GM23248 (cell line): ENCODE measurements at places on chromosomes 1 and 21. TPM values are rescaled to one million over a fixed set of nuclear protein-coding genes. Genes with fewer than 3 reads are reported as not detected.
A peak's percentile ranks its signal among the peaks of the same experiment; 100 is the strongest.

- peak within 1 kb of the TSS; percentile 99 for H3K4me3 ChIP-seq
- no peaks in the 10 kb centered on the region for H3K27me3 ChIP-seq
- peaks cover 9% of the 10 kb centered on the region for H3K36me3 ChIP-seq
- peak; percentile 99 for DNase-seq
Measured at GRCh38 chr1:145927063-145927886, at the start of gene RBM8A. Gene RBM8A, minus strand, starts transcription at chr1:145927484. Its CDS starts 58 bp downstream, at chr1:145927426.

GRCh38 chr21:42670884-42671283 lies 17.5 kb downstream of the PDE9A start:
- no peaks in the 10 kb centered on the region for H3K4me1 ChIP-seq
- H3K27ac ChIP-seq, result no peak overlapping the region
- DNase-seq, result no peak
- H3K4me3 ChIP-seq, result no peak overlapping the region

DNA sequence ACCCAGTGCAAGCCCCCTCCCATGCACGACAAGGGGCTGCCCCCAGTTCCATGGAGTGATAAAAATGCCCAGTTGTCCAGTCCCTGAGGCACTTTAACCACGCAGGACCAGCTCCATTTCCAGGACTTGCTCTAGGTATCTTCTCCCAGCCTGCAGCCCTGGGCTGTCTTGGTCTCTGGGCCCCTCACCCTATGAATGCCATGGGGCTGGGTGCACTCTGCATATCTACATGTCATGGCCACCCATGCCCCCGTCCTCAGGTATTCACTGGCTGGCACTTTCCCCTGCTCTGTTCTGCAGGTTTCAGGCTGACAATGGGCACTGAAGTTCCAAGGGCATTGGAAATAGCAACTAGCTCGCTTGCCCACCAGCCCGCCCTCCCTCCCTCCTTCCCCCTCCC lies 19.6 kb upstream of the C1orf174 start:
- peaks cover 4% of the 10 kb centered on the region; the same call in 1 of the 2 replicates for H3K27me3 ChIP-seq
- H3K36me3 ChIP-seq, result no peaks in the 10 kb centered on the region
- DNase-seq, result no peak
- no peak overlapping the region for H3K4me3 ChIP-seq

DNA sequence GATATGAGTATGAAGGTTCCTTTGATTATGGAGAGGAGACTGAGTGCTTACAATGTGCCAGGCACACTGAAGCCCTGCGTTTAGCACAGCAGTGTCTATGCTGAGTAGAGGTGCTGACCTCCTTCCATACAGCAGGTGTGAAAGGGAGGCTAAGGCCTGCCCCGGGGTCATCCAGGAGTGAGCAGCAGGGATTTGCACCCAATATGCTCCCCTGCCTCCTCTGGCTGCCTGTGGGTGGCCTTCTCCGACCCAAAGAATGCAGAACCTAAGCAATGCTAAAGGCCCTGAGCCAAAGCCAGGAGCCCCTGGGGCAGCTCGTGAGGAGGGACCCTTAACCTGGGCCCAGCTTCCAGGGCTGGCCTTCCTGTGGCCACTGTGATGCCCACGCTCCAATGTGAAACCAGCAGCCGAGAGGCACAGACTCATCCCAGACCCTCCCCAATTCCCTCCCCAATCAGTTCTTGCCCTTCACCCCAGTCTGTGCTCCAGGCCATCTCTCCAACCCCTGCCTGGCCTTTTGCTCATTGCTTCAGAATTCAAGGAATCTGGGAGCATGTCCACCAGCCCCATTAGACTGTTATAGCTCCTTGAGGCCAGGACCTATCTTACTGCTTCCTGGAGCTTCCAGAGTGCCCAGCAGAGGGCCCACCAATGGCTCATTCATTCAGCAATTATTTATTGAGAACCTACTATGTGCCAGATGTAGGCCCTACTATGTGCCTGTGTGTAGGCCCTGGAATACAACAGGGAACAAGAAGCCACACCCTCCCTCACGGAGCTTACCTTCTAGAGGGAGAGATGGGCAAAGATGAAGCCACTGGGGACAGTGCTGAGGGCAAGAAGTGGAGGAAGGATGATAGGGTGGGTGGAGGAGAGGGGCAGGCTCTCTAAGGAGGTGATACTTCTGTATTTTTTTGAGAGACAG lies 53.3 kb downstream of the TAS1R2 start:
- H3K4me3 ChIP-seq, result no peak overlapping the region
- peak; percentile 36 for DNase-seq
- H3K36me3 ChIP-seq, result no peaks in the 10 kb centered on the region
- H3K4me1 ChIP-seq, result no peaks in the 10 kb centered on the region

- DNase-seq, result no peak
- no peaks in the 10 kb centered on the region for H3K36me3 ChIP-seq
- H3K27ac ChIP-seq, result no peak overlapping the region
- no peaks in the 10 kb centered on the region for H3K4me1 ChIP-seq
- H3K4me3 ChIP-seq, result no peak overlapping the region
Measured at GRCh38 chr1:210907251-210907805, 226.6 kb downstream of the KCNH1 start.

- DNase-seq, result peak; percentile 56
- no peak overlapping the region for H3K4me3 ChIP-seq
Measured at GRCh38 chr1:85496941-85497582, 32.1 kb upstream of the DDAH1 start.

DNA sequence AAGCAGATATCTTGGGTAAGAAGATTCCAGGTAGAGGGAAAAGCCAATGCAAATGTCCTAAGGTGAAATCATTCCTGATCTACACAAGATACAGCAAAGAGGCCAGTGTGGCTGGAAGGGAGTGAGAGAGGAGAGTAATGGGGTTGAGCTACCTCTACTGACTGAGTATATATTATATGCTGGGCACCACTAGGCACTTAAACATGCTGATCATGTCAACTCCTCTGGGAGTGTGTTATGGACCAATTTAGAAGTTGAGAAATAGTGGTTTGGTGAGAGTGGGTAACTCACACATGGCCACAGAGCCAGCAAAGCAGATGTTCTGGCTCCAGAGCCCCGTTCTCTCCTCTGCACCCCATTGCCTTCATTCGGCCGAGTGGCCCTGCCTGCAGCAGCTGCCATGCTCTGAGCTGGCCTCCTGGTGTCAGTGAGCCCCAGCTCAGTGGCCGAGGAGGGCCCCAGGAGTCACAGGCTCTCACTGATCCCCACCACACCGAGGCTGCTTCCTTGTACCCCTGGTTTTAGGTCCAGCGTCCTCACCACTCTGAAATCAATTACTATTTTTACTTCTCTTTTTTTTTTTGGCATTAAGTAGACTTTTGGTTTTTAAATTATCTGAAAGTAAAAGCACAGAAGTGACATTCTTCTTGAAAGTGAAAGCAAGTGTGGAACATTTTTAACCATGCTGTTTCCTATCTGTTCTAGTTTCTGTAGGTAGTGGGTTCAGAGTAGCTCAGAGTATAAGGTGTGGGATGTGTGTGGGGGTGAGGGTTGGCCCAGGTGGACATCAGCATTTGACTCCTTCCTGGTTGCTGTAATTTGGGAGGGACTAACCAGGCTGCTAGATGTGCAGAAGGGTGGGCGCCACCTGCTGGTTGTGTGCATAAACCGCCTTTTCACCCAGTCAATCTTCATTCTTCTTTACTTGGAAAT lies 45.8 kb upstream of the CRNN start:
- H3K27me3 ChIP-seq, result no peaks in the 10 kb centered on the region; the same call in 1 of the 2 replicates
- DNase-seq, result peak; percentile 85
- no peaks in the 10 kb centered on the region for H3K4me1 ChIP-seq
- H3K27ac ChIP-seq, result no peak overlapping the region
- no peaks in the 10 kb centered on the region for H3K36me3 ChIP-seq

DNA sequence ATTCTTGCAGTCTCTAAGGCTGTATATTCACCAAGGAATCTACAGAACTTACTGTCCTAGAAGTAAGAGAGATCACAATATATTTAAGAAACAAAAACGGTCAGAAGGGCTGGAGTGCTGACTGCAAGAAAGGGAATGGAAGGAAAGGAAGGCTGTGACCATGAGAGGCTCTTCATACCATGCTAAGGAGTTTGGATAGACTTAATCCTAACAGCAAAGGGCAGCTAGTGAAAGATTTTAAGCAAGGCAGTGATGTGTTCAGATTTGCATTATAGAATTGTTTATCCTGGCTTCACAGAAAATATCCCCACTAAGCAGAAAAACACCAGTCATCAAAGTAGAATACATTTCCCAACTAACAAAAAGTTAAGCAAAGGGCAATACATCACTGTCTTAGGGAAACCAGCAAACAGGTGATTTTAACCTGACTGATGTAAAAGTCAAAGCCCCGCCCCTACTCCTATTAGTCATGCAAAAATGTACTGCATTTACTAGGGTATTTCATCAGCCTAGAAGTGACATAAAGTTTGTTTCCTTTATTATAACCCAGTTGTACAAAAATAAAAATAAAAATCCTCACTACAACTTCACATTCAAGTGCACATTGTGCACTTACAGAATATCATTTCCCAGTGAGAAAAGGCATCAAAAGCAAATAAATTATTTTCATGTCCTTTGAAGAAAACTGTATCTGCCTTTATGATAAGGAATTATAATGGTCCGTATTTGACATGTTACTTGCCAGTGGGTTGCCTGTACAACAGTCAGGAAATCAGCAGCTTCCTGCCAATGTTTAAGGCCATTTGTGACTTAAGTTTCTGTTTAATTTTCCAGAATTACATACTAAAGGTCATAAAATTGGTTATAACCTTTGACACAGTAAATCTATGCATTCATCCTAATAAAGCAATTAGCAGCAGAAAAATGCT lies 17.2 kb downstream of the JAK1 start:
- DNase-seq, result peak; percentile 47
- H3K4me3 ChIP-seq, result no peak overlapping the region
- H3K27me3 ChIP-seq, result no peaks in the 10 kb centered on the region
- peak overlapping the region; percentile 42 for H3K27ac ChIP-seq

GRCh38 chr21:44399151-44399954 lies 45.9 kb downstream of the TRPM2 start:
- DNase-seq, result no peak
- H3K36me3 ChIP-seq, result no peaks in the 10 kb centered on the region
- H3K27ac ChIP-seq, result no peak overlapping the region
- H3K4me3 ChIP-seq, result no peak overlapping the region
- 0 out of 2 replicates have a peak, but pooled peaks cover 5% of the 10 kb centered on the region for H3K27me3 ChIP-seq
- no peaks in the 10 kb centered on the region for H3K4me1 ChIP-seq

DNA sequence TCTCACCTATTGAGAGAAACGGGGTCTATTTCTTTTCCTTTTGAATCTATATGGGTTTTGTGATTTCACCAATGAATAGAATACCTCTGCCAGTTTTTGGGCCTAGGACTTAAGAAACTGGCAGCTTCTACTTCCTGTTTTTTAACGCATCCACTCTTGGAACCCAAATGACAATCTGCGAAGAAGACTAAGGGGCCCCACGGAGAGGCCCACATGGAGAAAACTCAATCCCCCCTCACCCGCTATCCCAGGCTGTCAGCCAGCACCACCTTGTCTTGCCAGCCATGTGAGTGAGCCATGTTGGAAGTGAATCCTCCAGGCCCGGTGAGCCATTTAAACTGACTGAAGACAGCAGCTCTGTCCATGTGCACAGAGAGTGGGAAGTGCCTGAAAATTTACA lies 3.6 kb upstream of the HENMT1 start:
- H3K36me3 ChIP-seq, result no peaks in the 10 kb centered on the region
- H3K27me3 ChIP-seq, result no peaks in the 10 kb centered on the region
- no peak overlapping the region for H3K4me3 ChIP-seq
- peaks cover 5% of the 10 kb centered on the region; the same call in 1 of the 2 replicates for H3K4me1 ChIP-seq

DNA sequence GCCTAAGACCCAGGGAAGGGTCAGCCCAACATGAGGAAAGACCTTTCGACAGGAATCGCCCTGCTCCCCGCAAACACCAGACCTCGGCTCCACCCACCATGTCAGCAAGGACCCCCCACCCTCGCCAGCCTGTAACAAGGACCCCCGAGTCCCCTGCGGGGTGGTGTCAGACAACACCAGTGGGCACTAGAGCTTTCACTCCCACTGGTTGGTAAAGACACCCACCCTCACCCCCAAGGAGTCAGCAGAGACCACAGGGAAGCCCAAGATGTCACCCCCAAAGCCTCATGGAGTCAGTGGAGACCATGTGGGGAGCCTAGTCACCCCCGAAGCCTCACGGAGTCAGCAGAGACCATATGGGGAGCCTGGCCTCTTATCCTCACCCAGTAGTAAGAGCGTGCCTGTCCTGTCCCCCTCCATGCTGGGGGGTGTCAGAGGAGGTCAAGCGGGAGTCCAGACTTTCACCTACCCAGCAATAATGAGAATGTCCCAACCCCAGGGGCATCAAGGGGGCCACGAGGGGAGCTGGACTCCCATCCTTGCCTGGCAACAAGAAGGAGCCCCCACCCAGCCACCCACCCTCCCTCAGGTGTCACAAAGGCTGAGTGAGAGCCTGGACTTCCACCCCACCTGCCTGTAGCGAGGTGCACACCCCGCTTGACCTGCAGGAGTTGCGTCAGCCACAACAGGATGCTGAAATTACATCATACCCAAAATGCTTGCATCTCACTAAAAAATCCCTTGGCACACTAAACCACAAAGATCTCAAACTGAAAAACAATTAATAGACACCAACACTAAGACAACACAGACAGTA lies 24.8 kb downstream of the SLC19A1 start:
- H3K27me3 ChIP-seq, result no peaks in the 10 kb centered on the region
- H3K4me1 ChIP-seq, result no peaks in the 10 kb centered on the region
- no peak for DNase-seq
- peaks cover 6% of the 10 kb centered on the region; the same call in 1 of the 2 replicates for H3K36me3 ChIP-seq
- no peak overlapping the region for H3K27ac ChIP-seq

The SLAMF9 gene
- polyA plus RNA-seq, result 0.48 and 0.51 TPM in 2 replicates

The FMN2 gene
- polyA plus RNA-seq, result 72.8 and 78.2 TPM in 2 replicates

The HSD3B2 gene
- polyA plus RNA-seq, result not detected in 2 replicates

The CFAP126 gene
- not detected in 2 replicates for polyA plus RNA-seq

The PAQR6 gene
- polyA plus RNA-seq, result 0.38 and 0.81 TPM in 2 replicates

The C1orf87 gene
- not detected in 2 replicates for polyA plus RNA-seq

The PCAT6 gene
- 9.4 and 13.9 TPM in 2 replicates for polyA plus RNA-seq

The RAB25 gene
- polyA plus RNA-seq, result not detected in 2 replicates

The CLDN14 gene
- 0.28 TPM in 1 of 2 replicates, not detected in the other for polyA plus RNA-seq

The STYXL2 gene
- not detected in 2 replicates for polyA plus RNA-seq

The HMGN1 gene
- polyA plus RNA-seq, result 340 and 349 TPM in 2 replicates

The TNFRSF18 gene
- 0.18 TPM in 1 of 2 replicates, not detected in the other for polyA plus RNA-seq

The BEND5 gene
- polyA plus RNA-seq, result 0.63 TPM in 1 of 2 replicates, not detected in the other

The OR2L5 gene
- polyA plus RNA-seq, result not detected in 2 replicates
